Parietal lobe (tissue), 2 donors: ENCODE measurements at places on chromosomes 3 and 15. TPM values are rescaled to one million over a fixed set of nuclear protein-coding genes. Genes with fewer than 3 reads are reported as not detected.

Gene KIF23
- total RNA-seq: 10.0 TPM

Gene NEIL1
- 63.9 TPM for total RNA-seq

Gene CLDN1
- 2.5 TPM for total RNA-seq

Gene TMEM45A
- 1.6 TPM for total RNA-seq

Gene RTP1
- total RNA-seq: 0.31 TPM
